ENCODE measurements at places on chromosomes 13 and 19. TPM values are rescaled to one million over a fixed set of nuclear protein-coding genes. Genes with fewer than 3 reads are reported as not detected.

Gene CGB5
- total RNA-seq, result not detected

Gene LILRA2
- not detected for total RNA-seq

Gene NUFIP1
- 5.1 TPM for total RNA-seq

Gene ZFP14
- 3.0 TPM for total RNA-seq

Gene FAM32A
- total RNA-seq, result 95.1 TPM

Gene ZNF331
- total RNA-seq, result 4.3 TPM

Gene PLPP2
- 9.4 TPM for total RNA-seq

Gene SERPINE3
- total RNA-seq, result not detected

Gene ZNF625
- total RNA-seq, result 1.6 TPM

Gene ZIM2
- total RNA-seq, result not detected

Gene IGSF23
- total RNA-seq, result not detected

Gene ADGRE3
- total RNA-seq, result not detected

Gene KLK1
- total RNA-seq, result not detected

Gene RFPL4AL1
- not detected for total RNA-seq

Measured in SK-MEL-5 (cell line).